ENCODE measurements at places on chromosomes 7 and 10.
A peak's percentile ranks its signal among the peaks of the same experiment; 100 is the strongest.

DNA sequence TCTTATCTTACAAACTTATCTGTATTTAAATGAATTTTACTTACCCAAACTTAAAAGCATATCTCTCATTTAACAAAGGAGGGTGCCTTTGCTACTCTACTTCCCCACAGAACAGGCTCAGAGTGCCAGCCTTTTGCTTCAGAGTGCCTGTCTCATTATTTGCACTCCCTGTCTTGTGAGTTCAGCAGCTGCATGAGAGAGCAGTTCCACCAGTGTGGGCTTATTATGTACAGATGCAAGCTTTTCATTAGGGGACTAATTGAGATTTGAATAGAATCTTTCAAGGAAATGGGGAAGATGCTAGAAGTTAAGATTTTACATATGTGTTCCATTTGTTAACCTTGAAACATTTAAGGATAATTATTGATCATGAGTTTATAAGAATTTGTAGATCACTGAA is 310.2 kb upstream of the LRRN3 start:
- no peak for DNase-seq

DNA sequence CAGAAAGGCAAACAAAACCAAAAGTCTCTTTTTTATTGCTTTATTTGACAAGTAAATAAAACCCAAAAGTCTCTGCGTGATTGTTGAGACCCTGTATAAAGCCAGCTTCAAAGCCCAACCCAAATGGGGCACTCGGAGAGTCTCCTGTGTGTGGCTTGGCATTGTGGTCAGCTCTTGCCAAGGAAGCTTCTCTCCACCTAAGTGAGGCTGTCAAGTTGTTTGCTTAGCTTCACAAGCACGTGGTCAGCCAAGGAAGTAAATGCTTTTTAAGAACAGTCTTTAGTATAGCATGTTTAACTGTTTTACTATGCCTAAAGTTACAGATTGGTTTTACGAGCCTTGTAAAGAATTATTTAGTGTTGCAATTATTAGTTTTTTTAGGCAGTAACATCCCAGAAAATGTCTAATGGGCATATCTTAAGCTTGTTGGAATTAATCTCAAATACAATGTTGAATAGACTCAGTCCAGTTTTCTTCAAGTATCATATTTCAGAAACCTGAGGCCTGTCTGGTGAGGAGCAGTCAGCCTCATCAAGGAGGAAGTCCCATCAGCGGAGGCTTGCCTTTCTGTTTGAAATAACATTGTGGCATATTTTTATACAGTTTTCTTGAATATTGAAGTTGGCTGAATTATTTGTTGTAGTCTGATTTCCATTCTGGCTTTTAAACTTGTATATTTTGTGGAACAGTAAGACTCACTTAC is 144.3 kb downstream of the ANKRD30A start:
- DNase-seq = no peak

GRCh38 chr7:882336-883035 is 6.1 kb downstream of the GET4 start:
- no peak for DNase-seq

DNA sequence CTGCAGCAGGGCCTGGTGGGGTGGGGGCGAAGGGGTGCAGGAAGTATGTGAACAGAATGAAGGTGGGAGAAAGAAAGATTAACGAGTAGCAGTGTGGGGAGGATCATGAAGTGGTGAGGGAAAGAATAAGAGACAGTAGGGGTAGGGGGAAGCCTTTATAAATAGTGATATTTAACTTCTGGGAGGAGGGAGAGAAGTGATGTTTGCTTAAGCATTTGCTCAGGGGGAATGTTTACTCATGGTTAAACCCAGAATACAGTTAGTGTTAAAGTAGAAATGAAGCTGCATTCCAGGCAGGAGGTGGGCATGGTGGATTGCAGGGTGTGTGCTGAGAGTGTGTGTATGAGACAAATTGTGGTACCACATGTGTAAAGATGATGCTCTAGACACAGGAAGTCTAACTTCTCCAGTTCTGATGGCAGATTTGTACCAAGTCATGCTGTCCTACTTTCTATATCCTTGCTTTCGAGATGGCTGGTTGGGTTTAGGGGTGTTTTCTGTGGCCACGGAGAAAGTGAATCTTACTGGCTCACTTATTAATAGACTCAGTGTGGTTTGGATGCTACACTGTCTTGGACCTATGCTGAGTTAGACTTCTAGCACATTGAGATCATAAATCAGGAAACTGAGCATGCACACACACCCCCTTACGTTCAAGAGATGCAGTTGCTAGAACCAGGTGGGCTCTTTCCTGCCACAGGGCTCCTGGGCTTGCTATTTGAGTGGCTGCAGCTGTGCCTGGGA is 10.6 kb upstream of the DNMBP start:
- peak; percentile 13 for DNase-seq

GRCh38 chr7:18405726-18406125 is 89.8 kb upstream of the HDAC9 start:
- DNase-seq = no peak
